ENCODE measurements at places on chromosomes 11 and 22. TPM values are rescaled to one million over a fixed set of nuclear protein-coding genes. Genes with fewer than 3 reads are reported as not detected.

- peak overlapping the region; percentile 90 for H3K27ac ChIP-seq
- no peaks in the 10 kb centered on the region for H3K36me3 ChIP-seq
- H3K4me1 ChIP-seq: peaks cover 72% of the 10 kb centered on the region
- H3K27me3 ChIP-seq: no peaks in the 10 kb centered on the region
- DNase-seq: peak; percentile 69
- H3K4me3 ChIP-seq: no peak overlapping the region
Observed at GRCh38 chr11:76371170-76371569, 9.8 kb downstream of the THAP12 start.

DNA sequence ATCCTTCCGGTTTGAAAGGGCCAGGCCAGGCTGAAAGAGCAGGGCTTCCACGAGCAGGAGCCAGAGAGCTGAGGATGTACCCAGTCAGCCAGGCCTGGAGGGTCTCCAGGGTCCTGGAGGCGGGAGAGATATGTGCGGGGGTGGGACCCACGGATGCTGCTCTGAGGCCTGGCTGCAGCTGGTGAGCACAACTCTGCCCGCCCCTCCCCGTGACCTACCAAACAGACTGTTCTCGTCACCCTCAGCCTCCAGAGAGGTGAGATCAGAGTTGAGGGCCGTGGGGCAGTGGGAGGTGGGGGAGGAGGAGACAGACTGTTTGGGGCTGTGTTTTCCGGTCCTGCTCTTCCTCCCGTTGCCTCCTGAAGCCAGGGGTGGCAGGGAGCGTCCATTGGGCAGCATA, 42.2 kb downstream of the TRIOBP start:
- no peak for DNase-seq
- no peak overlapping the region for H3K27ac ChIP-seq
- H3K36me3 ChIP-seq: peaks cover 3% of the 10 kb centered on the region
- peaks cover 11% of the 10 kb centered on the region for H3K4me1 ChIP-seq
- H3K27me3 ChIP-seq: no peaks in the 10 kb centered on the region

DNA sequence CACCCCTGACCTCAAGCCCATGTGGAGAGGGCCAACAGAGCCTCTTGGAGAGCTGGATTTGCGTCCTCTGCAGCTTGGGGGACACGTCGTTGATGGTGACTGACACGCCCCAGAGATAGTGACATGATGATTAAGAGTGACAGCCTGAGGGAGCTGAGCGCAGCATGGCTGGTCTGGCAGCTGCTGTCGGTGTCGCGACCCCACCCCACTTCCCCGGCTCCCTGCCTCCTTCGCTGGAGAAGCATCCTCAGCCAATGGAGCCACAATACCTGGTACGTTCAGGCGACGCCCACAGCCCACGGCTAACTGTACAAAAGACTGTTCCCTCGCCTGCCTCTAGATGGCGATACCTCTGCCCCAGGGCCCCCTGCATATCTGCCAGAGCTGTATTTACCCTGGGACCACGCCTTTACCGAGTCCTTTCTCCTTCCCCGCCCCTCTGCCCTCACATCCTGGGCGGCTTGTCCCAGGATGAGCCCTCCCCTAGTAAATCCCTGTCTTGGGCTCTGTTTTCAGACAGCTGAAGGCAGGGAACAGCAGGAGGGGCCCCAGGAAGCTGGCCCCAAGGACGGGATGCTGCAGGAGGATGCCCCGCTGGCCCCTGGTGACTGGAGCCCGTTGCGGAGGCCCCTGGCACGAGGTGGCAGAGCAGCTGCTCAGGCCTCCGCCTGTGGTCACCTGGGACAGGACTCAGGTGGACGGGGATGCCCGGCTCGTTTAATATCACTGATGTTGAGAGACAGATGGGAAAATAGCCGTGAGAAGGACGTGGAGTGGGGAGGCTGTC, 90.6 kb downstream of the RPS6KA4 start:
- peak overlapping the region; percentile 67 for H3K4me3 ChIP-seq
- no peaks in the 10 kb centered on the region for H3K36me3 ChIP-seq

- H3K4me3 ChIP-seq: no peak overlapping the region
- H3K27ac ChIP-seq: no peak overlapping the region
- H3K27me3 ChIP-seq: peaks cover 5% of the 10 kb centered on the region
- H3K36me3 ChIP-seq: no peaks in the 10 kb centered on the region
Observed at GRCh38 chr22:24706732-24707469, 67.6 kb downstream of the PIWIL3 start.

- H3K27me3 ChIP-seq: no peaks in the 10 kb centered on the region
- no peak for DNase-seq
- peaks cover 16% of the 10 kb centered on the region for H3K36me3 ChIP-seq
- no peak overlapping the region for H3K4me3 ChIP-seq
Observed at GRCh38 chr11:4039011-4039410, 55.6 kb upstream of the RRM1 start.

DNA sequence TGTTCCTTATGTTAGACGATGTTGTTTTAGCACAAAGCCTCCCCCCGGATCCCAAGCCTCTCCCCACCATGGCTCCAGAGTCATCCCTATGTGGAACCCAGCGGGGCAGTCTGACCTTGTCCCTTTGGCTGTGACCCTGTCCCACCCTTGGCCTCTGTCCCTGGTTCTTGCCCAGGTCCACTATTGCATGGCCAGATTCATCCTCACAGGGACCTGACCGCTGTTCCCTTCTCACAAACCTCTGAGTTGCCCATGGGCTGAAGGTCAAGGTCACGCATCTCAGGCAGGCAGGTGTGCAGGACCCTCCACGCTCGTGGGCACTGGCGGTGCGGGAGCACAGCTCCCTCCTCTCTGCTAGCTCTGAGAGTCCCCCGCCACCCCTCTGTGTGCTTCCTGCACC, 39.0 kb downstream of the BCR start:
- H3K27ac ChIP-seq: peak overlapping the region; percentile 83
- H3K4me3 ChIP-seq: peak overlapping the region; percentile 72
- no peaks in the 10 kb centered on the region for H3K27me3 ChIP-seq
- DNase-seq: no peak

GRCh38 chr11:75873417-75874221, 58.6 kb downstream of the UVRAG start:
- no peak overlapping the region for H3K4me3 ChIP-seq
- no peaks in the 10 kb centered on the region for H3K36me3 ChIP-seq
- DNase-seq: no peak

DNA sequence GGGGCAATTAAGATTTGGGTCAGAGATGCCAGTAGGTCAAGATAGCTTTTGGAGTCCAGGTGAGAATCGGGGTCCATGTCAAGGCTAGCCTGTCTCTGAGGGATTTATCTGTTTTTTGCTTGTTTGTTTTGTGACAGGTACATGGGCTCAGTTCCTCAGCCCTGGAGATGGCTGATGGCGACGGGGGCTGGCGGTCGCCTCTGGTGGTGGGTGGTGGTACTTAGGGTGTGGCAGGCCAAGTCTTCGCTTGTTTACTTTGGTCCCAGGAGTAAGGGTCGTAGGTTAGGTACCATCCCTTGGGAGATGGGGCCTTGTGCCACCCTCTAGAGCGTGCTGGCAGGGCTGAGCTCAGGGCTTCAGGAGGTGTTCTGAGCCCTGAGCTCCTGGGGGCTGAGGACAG, 4.7 kb downstream of the SLC25A45 start:
- H3K27me3 ChIP-seq: no peaks in the 10 kb centered on the region
- peak overlapping the region; percentile 18 for H3K27ac ChIP-seq
- H3K36me3 ChIP-seq: no peaks in the 10 kb centered on the region
- H3K4me1 ChIP-seq: peaks cover 2% of the 10 kb centered on the region
- DNase-seq: no peak

DNA sequence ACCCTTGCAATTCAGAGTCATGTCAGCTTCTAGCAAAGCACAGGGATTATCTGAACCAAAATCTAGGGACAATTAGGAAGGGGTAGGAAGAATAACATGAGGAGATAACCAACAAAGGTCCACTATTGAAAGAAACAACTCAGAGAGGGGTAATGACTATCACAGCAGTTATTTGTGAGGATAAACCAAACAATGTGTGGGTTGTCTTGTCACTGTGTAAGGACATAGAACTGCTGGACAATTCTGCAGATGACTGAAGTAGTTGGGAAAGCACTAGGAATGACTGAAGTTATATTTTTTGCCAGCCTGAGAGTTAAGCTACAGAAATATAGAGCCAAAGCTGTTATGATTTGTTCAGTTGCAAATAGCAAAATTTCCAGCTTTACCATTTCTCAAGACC, 858.4 kb upstream of the CCDC90B start:
- H3K36me3 ChIP-seq: no peaks in the 10 kb centered on the region
- DNase-seq: no peak
- no peak overlapping the region for H3K27ac ChIP-seq
- H3K4me1 ChIP-seq: no peaks in the 10 kb centered on the region
- no peaks in the 10 kb centered on the region for H3K27me3 ChIP-seq
- H3K4me3 ChIP-seq: no peak overlapping the region

GRCh38 chr11:62487738-62488551, 58.7 kb downstream of the AHNAK start:
- no peaks in the 10 kb centered on the region for H3K36me3 ChIP-seq
- H3K27me3 ChIP-seq: no peaks in the 10 kb centered on the region
- no peak overlapping the region for H3K4me3 ChIP-seq
- H3K4me1 ChIP-seq: no peaks in the 10 kb centered on the region

DNA sequence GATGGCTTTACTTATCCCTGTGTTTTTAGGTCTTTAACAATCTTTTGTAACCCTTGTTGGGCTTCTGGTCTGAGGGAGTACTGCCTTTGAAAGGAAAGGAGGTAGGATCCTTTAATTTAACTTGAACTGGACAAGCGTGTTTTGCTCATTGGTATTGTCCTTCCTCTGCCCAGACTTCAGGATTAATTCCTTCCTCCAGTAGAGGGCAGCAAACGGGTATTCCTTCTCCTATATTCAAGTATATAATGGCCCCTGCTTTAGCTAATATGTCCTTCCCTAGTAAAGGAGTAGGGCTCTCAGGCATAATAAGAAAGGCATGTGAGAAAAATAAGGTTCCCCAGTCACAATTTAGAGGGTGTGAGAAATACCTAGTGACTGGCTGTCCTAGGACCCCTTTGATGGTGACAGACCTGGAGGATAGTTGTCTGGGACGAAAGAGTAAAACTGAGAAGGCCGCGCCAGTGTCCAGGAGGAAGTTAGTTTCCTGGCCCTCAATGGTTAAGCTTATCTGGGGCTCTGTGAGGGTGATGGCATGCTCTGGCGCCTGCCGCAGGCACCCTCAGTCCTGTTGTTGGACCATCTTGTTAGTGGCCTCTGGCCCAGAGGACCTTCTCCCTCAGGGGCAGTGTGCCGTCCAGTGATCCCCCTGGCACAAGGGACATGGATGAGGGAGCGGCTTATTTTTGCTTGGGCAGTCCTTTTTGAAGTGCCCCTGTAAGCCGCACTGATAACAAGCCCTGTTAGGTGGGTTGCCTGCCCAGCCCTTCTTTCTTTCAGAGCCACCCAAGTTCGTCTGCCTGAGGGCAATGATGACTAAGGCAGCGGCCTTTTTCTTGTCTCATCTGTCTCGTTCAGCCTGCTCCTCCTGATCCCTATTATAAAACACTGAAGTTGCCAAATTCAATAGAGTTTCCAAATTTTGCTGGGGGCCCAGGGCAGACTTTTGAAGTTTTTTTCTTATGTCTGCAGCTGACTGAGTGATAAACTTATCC, 51.8 kb downstream of the C11orf71 start:
- no peak overlapping the region for H3K4me3 ChIP-seq
- no peak overlapping the region for H3K27ac ChIP-seq
- H3K4me1 ChIP-seq: peaks cover 4% of the 10 kb centered on the region
- H3K27me3 ChIP-seq: no peaks in the 10 kb centered on the region
- peak; percentile 38 for DNase-seq

DNA sequence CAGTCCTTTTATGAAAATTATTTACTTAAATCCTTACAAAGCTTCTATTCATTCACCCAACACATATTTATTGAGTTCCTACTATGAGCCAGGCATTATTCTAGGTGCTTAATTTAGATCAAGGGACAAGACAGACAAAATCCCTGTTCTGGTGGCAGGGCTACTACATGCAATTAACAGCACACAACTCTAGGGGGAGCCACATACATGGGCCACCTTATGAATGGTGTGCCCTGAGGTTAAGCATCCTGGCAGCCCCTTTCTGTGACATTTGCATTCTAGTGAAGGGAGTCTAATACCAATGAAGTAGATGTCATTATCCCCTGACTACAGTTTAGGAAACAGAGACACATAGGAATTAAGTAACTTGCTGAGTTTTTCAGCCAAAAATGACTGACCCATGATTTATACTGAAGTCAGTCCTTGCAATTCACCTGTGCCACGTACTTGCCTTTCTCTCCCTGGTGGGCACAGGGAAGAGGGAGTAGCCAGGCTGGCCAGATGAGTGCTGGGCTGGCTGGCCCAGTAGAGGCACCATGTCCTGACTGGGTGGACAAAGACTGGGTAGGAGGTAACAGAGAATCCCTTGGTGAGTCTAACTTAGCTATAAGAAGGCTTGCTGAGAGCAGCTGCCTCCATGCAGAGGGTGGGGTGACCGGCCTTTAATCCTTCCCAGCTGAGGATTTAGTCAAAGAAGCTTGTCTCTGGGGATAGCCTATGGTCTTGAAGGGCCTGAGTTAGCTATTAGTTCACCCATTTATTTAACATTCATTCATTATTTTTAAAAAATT, 52.0 kb upstream of the ELF5 start:
- H3K4me3 ChIP-seq: no peak overlapping the region
- H3K27ac ChIP-seq: no peak overlapping the region
- no peaks in the 10 kb centered on the region for H3K36me3 ChIP-seq
- peak; percentile 43 for DNase-seq

- no peak overlapping the region for H3K27ac ChIP-seq
- H3K4me1 ChIP-seq: no peaks in the 10 kb centered on the region
- H3K36me3 ChIP-seq: no peaks in the 10 kb centered on the region
- no peak for DNase-seq
- peaks cover 57% of the 10 kb centered on the region for H3K27me3 ChIP-seq
- H3K4me3 ChIP-seq: no peak overlapping the region
Observed at GRCh38 chr11:120259988-120260565, 20.1 kb downstream of the POU2F3 start.

GRCh38 chr11:123253911-123254310, 58.9 kb upstream of the CLMP start:
- H3K36me3 ChIP-seq: no peaks in the 10 kb centered on the region
- H3K4me1 ChIP-seq: no peaks in the 10 kb centered on the region
- H3K27me3 ChIP-seq: peaks cover 3% of the 10 kb centered on the region

- H3K27me3 ChIP-seq: peaks cover 13% of the 10 kb centered on the region
- no peak for DNase-seq
- H3K4me3 ChIP-seq: no peak overlapping the region
- H3K36me3 ChIP-seq: no peaks in the 10 kb centered on the region
- no peaks in the 10 kb centered on the region for H3K4me1 ChIP-seq
Observed at GRCh38 chr11:74685905-74686304, 45.3 kb downstream of the CHRDL2 start.

Gene P4HA3
- total RNA-seq: not detected

Gene RAB36
- total RNA-seq: 0.35 TPM

Gene SHISAL1
- total RNA-seq: not detected

Gene SYCE3
- 3.8 TPM for total RNA-seq

Gene CLTCL1
- total RNA-seq: 1.2 TPM

Gene TBX1
- not detected for total RNA-seq

Gene C22orf23
- not detected for total RNA-seq

Gene AIFM3
- total RNA-seq: not detected

Measured in activated CD4-positive, alpha-beta T cell treated with anti-CD3 and anti-CD28 coated beads for 36 hours (primary cell).